Activated T-cell treated with anti-CD3 and anti-CD28 coated beads, Interleukin-2, amount 50 U/mL, for 1 hour (primary cell): ENCODE measurements at places on chromosomes 1 and 21.

DNA sequence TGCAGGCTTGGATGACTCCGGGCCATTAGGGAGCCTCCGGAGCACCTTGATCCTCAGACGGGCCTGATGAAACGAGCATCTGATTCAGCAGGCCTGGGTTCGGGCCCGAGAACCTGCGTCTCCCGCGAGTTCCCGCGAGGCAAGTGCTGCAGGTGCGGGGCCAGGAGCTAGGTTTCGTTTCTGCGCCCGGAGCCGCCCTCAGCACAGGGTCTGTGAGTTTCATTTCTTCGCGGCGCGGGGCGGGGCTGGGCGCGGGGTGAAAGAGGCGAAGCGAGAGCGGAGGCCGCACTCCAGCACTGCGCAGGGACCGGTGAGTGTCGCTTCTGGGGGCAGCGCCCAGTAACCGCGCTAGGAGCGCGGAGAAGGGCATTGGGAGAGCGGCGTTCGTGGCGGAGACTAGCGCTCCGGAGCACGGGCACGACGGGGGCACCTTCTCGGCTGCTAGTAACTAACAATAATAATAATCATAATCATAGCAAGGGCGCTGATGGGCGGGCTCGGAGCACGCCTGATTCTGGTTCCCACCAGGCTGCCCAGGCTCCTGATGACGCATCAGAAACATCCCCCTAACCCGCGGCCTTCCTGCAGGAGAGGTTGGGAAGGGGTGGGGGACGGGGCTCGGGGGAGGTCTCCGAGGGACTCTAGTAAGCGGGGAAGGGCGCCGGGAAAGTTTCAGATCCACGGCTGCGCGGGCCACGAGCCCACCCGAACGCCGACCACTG lies at the start of gene MX1:
MX1 (plus strand) TSS at position 286 of the 722 bp plus-strand sequence. CDS start 5,832 bp downstream, outside the sequence.
- peak; percentile 86 for DNase-seq

DNA sequence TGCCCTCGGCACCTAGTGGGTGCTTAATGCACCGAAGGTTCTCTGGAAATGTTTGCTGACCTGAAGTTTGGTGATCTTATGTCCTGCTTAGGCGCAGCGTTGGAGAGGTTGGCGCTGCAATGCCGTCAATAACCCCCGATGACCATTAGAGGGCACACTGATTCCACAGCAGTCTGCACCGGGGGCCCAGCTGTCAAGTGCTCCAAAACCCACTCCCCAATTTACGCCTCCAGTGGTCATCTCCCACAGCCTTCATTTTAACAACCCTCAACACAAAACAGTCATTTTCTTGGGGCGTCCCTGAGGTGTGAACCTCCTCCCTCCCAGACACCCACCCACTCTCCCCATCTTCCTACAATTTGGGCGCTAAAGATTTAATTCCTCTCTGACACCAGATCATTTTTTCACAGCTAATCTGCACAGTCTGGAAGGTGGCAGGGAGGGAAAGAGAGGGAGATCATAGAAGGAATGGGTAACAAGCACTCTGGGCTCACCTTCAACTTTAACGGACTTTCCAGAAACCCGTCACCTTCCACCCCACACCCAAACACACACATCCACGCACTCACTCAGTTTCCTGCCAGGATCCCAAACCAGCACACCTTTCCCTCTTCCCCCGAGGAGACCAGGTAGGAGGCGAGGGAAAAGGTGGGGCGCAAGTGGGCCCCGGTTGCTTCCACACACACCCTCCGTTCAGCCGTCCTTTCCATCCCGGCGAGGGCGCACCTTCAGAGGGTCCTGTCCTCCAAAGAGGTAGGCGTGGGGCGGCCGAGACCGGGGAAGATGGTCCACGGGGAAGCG lies 570 bp upstream of the NPR1 start:
- DNase-seq: peak; percentile 54

DNA sequence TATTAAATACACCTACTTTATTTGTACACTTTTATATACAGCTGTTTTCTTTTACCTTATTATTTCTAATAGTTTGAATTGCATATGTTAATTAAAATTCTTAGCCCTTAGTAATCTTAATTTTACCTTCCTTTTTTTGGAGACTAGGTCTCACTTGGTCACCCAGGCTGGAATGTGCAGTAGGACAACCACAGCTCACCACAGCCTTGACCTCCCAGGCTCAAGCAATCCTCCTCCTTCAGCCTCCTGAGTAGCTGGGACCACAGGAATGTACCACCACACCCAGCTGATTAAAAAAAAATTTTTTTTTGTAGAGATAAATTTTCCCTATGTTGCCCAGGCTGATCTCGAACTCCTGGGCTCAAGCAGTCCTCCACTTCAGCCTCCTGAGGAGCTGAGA lies 15.0 kb upstream of the SDC3 start:
- DNase-seq: no peak

DNA sequence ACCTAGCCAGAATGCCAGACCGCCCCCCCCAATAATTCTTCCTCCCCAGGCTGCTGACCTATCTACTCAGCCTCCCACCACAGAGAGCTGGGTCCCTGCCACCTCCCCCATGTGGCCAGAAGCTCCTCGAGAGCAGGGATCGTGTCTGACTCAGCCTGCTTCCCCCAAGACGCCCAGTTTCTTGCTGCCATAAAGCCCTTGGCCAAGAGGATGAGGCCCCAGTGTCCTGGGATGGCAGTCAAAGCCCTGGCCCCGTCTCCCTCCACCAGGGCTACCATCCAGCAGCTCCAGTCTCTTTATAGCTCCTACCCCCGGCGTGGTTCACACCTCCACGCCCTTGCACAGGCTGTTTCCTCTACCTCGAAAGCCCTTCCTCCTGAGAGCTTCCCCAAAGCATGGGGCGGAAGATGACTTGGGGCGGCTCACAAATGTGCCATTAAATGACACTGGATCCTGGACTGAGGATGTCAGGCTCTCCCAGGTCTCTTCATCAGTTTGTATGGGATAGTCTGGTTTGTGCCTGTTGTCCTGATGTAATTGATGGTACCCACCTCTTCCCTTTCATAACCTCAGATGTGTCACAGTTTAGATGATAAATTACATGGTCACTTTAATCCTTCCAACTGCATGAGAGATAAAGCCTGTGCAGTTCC lies 13.2 kb downstream of the ADGRB2 start:
- no peak for DNase-seq

GRCh38 chr1:9985001-9985400 lies 12.0 kb upstream of the RBP7 start:
- no peak for DNase-seq
